NCI-H1092 (cell line): ENCODE measurements at places on chromosomes 11 and 22.

GRCh38 chr11:8723711-8724110, 41.1 kb downstream of the RPL27A start:
- no peak for DNase-seq

- peak; percentile 54 for DNase-seq
These were observed 25.0 kb upstream of the TMPRSS5 start for GRCh38 chr11:113730887-113731726.

- no peak for DNase-seq
These were observed 1.2 kb downstream of the CYTH4 start for GRCh38 chr22:37283393-37283937.

DNA sequence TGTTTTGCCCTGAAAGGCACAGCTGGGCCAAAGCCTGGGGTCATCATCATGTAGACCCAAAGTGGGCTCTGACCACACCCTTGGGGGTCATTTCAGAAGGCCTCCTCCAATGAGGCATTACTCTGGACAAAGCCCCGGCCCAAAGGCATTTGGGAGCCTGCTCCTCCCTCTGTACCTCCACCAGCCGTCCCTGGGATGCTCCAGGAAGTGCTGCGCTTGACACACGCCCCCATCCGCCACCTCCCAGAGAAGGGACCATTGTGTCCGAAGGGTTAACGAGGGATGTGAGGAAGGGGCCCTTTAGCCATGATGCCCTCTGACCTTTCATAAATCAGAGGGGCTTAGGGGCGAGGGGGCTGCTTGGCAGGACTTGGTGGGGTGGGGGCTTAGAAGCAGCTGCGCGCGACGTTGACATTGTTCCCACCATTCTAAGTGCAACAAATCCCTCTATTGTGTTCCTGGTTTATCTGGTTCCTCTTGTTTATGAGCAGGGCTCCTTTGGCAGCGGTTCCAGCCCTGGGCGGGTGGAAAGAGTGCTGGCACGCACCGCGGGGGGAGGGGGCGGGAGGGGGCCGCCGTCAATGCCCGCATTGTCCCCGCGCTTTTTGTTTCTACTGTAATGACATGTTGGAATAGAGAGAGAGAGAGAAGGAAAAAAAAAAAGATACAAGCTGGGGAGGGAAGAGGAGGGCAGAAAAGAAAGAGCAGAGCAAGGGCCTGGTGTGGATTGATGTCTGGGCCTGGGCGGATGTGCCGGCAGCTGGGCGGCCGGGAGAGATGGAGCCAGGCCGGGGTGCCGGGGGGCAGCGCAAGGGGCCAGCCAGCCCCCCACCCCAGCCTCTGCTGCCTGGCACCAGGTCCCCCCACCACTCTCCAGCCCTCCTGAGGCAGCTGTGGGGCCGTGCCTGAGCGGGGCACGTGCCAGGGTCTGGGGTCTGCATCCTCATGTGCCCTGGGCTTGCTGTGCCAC, 32.1 kb upstream of the SOX10 start:
- no peak for DNase-seq

- no peak for DNase-seq
These were observed 4.7 kb downstream of the SLC25A45 start for GRCh38 chr11:65377777-65378176.

DNA sequence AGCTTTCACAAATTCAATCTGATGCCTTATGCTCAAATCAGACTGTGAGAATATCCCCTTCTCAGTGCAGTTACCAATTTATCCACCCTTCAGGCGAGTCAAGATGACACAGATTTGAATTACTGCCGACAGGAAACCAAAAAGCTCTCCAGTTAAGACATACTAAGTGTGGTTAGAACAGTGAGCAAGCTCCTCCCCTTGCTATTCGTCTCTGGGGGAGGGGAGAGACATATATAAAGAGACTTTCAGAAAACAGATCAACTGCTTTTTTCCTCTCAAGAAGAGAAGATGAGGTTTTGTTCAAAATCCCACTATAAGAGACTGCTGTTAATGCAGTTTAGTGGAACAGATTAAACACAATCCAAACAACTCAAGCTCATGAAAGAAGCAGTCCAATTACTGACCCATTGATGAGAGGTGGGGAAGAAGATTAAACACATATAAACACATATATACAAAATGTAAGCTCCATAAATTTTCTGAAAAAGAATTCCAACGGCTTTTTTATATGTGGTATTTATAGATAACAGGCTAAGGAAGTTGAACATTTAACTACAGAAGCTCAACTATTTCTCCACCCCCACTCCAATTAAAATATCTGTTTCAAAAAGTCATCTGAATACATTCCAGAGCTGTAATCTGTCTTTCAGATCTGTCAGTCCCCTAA, 102.7 kb downstream of the MRTFA start:
- no peak for DNase-seq

GRCh38 chr11:74493791-74494630, 487 bp upstream of the LIPT2 start:
- no peak for DNase-seq

DNA sequence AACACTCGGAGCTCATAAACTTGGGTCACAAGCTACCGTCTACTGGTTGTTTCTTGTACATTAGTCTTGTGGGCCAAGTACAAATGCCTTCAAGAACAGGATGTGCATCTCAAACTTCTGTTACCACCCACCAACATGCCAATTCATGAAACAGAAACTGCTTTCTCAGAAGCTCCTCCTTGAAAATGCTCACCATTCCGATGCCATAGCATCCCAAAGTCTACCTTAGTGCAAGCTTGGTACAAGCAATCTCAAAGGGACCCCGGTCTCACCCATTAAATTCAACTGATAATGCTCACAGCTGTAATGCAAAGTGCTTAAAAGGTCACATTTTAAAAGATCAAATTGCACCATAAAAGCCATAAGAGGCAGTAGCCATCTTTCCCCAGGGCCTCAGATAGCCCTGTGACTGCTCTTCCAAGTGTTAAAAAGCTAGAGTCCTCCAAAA, 31.8 kb upstream of the CCDC34 start:
- DNase-seq, result no peak

DNA sequence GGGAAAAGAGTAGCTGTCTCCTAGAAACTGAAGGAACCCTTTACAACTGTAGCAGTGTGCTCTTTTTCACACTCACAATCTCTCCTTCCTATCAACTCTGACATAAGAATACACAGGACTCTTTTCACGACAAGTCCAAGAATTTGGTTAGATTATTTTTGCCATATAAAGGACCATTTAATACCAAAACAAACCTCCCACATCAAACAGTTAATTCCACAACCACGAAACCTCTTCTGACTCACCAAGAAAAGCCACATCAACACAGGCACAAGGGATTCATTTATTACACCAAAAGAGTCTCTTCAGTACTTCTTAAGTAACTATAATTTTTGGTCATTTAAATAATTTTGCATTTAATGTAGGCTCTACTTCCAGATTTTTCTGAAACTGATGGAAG, 222.6 kb upstream of the PITPNB start:
- DNase-seq, result no peak
